CD4-positive, alpha-beta T cell treated with Interleukin-1 beta for 1 hour (primary cell): ENCODE measurements at places on chromosomes 3 and 15.

GRCh38 chr15:31974855-31975829 lies 55.2 kb upstream of the CHRNA7 start:
- DNase-seq: no peak

DNA sequence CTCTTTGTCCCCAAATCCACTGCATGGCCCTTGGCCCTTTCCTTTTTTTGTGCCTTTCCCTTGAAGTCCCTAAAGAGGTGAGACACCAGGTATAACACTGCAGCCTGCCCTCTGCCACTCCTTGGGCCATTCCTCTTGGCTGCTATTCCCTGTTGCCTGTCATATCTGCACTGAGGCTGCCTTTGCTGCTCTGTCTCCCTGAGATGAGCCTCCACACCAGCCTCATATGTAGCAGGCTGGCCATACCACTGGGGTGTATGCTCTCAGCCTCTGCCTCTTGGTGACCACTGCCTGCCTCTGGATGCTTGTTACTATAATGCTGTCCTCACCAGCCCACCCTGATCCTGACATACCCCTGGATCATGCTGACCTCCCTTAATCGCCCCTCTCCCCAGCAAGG lies 252.0 kb downstream of the CLSTN2 start:
- no peak for DNase-seq

DNA sequence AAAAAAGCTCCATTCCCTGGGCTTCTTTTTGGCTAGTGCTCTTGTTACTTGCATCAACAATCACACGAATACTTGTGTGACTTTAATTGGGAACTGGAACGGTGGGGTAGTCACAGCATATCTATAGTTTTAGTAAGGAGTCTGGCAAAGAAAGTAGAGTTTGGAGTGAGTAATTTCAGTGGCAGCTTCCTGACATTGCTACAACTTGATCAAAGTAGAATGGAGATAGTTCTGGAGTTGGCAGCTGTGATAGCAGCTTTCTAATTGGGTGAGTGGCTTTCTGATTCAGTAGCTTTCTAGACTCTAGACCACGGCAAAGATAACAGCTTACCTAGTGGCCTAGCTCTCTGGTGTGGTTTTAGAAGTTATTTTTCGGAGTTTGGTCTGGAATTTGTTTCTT lies 475.0 kb downstream of the TUSC7 start:
- DNase-seq: no peak

DNA sequence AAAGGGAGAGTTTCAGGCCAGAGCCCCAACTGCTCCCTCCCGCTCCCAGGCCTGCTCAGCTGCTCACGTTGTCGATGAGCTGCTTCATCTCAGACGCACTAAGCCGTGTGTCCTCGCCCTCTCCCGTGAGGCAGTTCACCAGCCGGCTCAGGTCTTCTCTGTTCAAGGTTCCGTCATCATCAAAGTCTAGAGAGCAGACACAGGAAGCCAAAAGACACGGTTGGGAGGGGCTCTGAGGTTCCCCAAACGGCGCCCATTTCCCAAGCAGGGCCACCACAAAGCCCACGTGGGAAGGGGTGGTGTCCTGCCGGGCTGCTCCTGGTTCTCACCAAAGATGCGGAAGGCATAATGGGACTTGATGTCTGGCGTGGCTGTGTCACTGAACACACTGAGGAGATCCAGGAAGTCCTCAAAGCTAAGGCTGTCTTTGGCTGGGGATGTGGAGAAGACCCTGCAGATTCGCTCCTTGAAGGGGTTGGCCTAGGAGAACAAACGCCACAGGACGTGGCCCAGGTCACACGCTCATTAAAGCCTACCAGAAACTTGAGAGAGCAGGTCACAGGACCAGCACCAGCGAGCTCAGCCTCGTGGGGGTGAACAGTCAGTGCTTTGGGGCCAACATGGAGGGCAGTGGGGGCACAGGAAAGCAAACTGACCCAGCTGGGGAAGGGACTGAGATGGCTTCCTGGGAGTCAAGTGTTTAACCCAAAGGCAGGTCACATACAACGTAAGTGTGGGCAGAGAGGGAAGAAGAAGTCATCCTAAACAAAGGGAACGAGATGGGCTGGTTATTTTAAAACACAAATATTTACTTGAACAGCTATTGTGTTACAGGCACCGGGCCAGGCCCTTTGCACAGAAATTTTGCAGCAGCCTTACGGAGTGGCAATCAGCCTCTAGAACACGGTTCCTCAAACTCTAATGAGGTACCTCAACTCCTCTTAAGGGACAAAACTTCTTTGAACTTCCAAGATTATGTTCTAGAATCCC lies 2.4 kb downstream of the CIB1 start:
- peak; percentile 87 for DNase-seq
